Naive thymus-derived CD4-positive, alpha-beta T cell (primary cell): ENCODE measurements at places on chromosomes 11 and 22. TPM values are rescaled to one million over a fixed set of nuclear protein-coding genes. Genes with fewer than 3 reads are reported as not detected.

DNA sequence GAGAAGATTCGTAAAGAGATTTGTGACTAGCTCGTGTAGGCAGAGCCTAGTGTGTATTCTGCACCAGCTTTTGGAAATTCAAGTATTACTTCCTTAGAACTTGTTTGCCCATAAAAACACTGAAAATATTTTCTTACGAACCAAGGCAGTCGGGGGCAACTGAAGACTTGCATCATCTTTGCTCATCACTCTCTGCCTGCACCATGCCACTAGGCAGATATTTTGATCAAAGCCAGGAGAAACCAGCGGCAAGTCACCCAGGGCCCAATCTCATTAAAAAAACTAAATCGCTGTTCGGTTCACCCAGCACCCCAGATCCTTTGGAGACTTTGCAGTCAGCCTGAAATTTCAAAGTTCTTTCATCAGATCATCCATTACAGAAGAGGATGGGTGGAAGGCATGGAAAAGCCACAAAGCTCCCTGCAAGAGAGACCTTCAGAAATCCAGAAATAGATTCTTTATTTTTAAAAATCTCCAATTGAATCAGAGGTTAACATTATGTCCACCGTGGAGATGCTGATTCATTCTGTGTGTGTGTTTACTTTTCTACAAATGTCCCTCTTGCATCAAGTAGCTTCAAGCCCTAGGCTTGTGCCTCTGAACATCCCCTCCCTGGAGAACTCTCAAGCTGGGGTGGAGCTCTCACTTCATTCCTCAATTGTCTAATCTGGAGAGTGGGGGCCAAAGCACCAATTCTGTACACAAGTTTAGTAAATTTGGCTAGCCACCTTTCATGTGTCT is 78.4 kb downstream of the ETS1 start:
- DNase-seq: no peak

DNA sequence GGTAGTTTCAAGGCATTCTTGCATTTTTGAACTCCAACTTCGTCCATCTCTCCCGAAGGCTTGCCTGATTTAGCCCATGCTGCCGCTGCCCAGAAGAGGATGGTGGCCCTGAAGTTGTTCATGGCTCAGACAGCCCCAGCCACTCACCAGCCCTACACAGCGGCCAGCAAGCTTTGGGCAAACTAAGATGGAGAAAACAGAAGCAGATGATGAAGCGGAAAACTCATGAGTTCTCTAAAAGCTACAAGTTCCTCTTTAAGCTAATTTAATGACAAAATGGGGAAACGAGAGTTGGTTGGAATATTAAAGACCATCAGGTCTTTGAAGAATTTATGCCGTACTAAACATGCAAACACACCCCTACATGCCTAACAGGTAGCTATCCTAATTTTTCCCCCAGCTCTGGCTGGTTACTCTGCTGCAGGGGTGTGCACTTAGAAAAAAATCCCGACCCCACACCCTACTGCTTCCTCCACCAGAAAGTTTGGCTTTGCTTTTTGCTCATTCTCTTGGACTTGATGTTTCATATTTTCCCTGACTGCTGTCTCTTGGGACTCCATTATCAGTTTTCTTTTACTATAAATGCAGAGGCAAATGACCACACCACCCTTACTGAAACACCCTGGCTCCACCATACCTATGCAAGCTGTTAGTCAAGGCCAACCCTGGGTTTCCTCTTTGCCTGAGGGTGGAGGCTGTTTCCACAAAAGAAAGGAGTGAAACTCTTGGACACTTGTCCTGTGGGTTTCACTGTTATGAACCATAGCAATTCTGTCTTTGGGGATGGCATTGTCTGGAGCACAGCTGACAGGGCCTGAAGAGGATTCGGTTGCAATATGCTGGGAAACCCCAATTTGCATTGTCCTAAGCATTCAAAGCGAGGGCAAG is at the start of gene MPEG1:
Gene MPEG1 (minus strand): TSS at position 184 of the 888 bp plus-strand sequence. CDS start 62 bp downstream, at position 122.
- no peak for DNase-seq

GRCh38 chr11:103035791-103036434 is 56.0 kb downstream of the DCUN1D5 start:
- DNase-seq: peak; percentile 60

DNA sequence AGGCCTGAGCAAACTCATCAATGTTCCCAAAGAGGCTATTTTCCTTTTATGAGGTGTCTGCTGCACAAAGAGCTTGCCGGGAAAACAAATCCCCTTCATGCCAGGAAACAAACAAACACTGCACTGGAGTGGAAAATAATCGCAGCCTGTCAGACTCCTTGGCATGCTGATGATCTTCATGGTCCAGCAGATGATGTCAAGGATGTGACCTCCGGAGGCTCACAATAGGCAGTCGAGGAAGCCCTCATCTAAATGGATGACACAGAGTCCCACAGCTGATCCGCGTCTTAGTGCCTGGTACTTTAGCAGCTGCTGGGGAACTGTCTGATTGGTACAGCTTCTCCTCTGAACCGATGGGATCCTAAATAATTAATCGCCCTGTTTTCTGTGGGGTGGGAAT is 187.6 kb downstream of the TENM4 start:
- DNase-seq: no peak

DNA sequence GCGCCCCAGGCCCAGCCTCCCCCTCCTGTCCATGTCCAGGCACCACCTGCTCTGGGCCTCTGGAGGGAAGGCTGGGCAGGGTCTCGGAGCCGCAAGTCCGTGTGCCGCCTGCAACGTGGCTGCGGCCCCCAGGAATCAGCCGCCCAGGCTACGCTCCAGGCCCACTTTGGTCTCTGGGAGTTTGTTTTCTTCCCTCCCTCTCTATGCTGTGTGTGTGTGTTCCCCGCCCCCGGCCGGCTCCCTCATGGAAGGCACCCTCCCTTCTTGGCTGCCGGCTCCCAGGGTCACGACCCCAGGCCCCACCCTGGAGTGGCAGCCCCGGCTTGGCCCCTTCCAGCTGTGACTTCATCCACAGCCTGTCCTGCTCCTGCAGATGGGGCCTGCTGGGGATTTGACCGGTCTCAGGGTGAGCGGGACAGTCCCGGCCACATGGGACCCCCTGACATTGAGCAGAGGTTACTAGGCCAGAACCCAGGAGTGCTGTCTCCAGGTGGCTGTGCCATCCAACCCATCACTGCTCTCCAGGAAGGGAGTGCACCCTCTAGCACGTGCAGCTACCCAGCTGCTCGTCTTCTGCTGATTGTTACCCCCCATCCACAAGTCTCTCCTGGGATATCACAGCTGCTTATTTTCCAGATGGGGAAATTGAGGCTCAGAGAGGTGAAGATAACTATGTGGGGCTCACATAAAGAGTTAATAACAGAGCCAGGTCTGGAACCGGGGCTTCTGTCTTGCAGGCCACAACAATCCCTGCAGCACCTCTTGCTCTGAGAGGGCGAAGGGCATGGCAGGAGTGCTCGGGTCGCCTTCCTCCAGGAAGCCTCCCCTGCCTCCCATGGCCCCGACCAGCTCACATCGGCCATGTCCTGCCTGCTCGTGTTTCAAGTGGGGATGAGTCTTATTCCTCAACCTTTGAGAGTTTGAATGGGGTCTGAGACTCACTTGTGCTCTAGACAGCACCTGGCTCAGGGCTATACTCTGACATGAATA is 2.8 kb upstream of the LIF start:
- no peak for DNase-seq

Gene NCAM1
- 18.8 TPM for total RNA-seq

- DNase-seq: no peak
Measured at GRCh38 chr11:28086569-28086968, 21.4 kb downstream of the KIF18A start.

GRCh38 chr11:33411751-33412150 is 154.6 kb downstream of the HIPK3 start:
- no peak for DNase-seq

DNA sequence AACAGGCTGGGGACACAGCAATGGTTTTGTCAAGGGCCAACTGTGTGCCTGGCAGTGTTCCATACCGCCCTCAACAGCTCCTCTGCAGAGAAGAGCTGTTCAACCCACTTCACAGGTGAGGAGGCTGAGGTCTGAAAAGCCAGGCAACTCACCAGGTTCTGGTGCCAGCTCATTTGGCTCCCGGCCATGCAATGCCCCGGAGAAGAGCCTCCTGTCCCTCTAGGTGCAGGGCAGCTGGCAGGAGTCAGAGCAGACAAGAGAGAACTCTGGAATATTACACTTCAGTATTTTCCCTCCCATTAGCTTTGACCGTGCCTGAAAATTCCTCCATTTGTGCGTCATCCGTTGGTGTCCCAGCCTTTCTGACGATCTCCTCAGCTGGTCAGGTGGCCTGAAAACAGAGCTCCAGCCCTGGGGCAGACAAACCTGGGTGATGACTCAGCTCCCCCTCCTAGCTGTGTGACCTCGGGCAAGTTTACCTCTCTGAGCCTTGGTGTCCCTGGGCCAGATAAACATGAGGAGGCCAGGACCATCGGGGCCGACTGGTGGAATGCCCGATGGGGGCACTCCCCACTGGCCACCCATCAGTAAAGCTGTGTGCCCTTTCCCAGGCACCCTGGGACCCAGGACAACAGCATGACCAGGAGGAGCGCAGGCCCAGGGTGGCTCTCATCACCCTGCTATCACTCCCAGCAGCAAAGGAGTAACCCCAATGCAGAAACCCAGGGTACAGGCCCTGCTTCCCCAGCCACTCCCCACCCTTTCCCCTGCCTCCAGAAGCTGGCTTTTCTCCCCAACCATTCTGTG is 9.6 kb upstream of the C1QTNF6 start:
- no peak for DNase-seq
